Midbrain (tissue), 1 donor: ENCODE measurements at places on chromosomes 16 and 17.

DNA sequence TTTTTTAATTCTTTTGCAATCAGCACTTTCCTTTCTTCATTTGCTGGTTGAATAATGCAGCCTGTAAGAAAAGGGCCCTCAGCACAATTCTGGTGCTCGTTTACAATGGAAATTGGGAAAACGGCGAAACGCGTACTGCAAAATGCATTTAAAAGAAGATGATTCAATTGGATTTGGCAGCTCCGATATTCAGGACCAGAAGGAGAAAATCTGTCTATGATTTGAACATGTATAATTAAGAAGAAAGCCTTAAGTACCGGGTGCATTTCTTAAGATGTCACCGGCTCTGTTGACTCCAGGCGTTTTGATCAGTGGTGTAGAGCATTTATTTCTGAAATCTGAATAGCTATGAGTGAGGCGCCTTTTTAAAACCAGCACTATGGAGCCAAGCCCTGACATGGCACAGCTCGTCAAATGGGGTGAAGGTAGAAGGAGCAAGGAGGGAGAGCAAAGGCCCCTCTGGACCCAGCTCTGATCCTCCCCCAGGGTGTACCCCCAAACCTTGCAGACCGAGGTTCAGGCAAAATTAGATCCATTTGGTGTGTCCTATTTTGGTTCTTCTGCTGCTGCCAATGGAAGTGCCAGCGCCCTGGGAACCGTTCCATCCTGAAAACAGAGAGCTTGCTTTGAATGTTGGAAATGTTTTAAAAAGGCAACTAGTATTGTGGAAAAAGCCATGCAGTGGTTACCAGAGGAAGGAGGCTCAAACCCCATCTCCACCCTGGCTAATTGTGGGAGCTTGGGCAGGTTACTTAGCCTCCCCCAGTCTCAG lies 161.4 kb upstream of the RPL38 start:
- peak; percentile 12 for DNase-seq

DNA sequence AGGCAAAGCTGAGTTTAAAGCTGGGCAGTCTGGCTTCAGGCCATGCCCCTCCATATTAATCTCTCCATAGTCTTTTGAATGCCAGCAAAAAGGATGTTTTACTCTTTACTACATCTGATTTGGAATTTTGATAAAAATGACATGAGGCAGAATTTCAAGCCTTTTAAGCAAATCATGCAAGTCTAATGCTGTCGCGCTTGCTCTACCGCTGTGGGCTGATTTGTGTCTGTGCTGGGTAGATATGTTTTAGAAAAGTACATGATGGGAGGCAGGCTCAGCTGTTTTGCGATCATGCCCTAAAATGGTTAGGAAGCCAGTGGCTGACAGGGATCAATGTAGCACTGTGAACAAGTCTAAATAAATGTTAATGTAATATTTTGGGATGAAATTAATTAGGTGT lies 311.9 kb downstream of the CA10 start:
- no peak for DNase-seq

GRCh38 chr17:7579001-7579833 lies at the start of gene CD68:
TSS of gene CD68 (plus strand) at chr17:7579638. CDS start at chr17:7579678, 40 bp downstream.
- peak; percentile 49 for DNase-seq

DNA sequence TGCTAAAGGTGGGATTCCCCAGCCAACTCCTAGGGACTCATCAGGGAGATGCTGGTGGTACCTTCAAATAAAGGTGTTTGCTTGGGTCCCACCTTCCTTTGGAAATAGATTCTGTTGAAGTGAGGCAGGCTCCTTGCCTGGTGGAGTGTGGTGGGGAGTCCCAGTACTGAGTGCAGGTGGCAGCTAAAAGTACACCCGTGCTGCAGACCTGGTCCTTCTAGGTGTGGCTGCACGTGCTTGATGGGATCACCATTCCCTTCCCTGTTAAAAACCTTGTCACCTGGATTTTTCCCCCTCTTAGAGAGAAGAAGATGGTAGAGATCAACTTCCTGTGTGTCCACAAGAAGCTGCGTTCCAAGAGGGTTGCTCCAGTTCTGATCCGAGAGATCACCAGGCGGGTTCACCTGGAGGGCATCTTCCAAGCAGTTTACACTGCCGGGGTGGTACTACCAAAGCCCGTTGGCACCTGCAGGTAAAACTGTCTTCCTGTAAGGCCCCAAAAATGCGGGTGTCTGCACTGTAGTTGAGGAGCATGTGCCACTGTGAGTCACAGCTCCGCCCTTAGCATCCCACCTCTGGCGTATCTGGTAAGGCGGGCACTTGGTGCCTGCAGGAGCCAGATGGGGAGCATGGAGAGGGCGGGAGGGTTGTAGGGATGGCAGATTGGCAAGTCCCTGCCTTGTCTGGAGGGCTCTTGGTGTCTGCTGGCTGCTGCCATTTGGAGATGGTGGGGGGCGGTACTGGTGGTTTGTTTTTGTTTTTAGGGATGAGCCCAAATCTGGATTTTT lies 34.0 kb downstream of the PLCD3 start:
- no peak for DNase-seq

DNA sequence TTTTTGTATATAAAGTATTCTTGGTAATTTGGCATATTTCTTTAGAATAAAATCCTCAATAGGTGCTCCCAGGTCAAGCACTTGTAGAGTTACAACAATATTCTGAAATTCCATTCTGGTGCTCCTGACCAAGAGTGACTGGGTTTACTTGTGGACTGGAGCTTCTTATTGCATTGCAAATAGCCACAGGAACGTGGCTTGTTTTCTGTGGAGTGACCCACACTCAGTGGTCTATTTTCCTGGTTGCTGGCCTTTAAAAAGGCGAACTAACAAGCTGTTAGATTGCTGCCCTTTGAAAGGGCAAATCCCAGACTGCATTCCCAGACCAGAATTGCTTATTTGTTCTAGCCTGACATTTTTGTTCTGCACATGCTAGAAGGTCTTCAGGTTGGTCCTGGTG lies 658.8 kb upstream of the GOT2 start:
- DNase-seq: no peak

- no peak for DNase-seq
Measured at GRCh38 chr16:79519448-79519847, 81.1 kb downstream of the MAF start.

- DNase-seq: no peak
Measured at GRCh38 chr16:57798953-57799599, 3.2 kb downstream of the KIFC3 start.

GRCh38 chr17:46876353-46876887 lies 25.0 kb downstream of the WNT9B start:
- no peak for DNase-seq
